ENCODE measurements at places on chromosomes 11 and 22.
A peak's percentile ranks its signal among the peaks of the same experiment; 100 is the strongest.

DNA sequence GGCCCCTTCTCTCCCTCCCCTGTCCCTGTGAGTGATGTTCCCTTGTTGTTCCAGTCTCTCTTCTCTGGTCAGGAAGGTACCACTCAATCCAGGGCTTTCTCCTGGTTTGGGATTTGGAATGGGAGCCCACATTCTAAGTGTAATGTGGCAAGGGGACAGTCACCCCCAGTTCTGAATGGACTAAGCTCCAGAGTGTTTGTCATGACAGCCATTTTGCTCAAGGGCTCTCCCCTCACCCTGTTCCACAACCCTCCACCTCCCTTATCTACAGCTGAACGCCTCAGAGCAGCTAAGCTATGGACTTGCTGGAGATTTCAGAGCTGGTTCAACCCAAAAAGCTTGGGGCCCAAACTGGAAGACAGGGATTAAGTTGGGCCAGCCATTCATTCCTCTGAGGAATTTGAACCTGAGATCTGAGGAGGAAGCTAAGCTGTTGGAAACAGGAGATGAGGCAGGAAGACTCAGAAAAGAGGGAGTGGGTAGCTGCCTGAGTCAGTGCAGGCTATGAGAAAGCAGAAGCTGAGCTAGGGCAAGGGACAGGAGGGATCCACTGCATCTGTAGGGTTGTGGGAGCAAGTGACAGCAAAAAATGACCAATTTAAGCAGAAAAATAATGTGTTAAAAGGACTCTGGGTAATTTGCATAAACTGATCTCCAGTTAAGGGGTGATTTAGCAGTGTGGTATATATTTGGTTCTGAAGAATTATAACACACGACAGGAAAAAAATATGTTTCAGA is 22.9 kb upstream of the FCHSD2 start:
- no peak for DNase-seq

DNA sequence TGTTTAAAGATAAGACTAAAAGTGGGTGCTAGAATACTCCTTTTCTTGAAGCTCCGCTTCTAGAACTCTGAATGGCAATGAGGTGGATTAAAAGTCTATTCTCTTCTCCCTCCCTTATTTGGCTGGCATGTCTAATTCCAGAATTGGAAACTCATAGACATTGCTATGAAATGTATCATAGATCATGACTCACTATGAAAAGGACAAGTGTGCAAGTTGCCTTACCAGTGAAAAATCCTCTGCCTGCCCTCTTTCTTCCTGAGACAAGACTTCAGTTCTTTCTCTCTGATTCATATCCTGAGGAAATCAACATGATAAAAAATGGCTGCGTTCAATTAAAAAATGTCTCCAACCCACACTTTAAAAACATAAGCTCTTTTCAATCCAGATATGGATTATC is 73.2 kb upstream of the BLID start:
- no peak for DNase-seq

- DNase-seq, result no peak
These were observed 9.4 kb downstream of the CCDC188 start for GRCh38 chr22:20141186-20142077.

GRCh38 chr11:75523811-75524664 is 1.7 kb downstream of the GDPD5 start:
- no peak for DNase-seq

GRCh38 chr11:76007166-76007565 is 192.2 kb downstream of the UVRAG start:
- no peak for DNase-seq

DNA sequence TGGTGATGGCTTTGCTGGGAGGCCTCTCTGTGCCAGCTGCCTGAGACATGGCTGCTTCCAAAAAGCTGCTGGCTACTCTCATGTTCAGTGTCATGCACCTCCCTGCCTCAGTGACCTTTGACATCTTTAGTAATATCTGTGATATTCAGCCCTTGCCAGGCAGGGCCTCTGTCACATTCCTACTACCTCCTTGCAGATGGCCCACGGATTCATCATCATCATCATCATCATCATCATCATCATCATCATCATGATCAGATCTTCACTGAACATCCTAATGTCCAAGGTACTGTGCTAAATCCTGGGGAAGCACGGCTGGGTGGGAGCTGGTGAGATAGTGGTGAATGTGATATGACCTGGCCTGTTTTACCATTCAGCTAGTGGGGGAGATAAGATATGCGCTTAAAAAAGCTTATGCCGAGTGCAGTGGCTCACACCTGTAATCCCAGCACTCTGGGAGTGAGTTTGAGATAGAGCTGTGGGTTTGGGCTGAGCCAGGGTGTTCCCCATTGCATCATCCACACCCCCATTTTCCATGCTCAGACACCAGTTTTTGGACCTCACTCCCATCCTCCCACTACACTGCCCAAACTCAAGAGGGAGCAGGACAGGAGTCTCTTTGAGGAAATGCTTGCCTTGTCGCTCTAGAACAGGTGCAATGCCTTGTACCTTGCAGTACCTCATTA is 17.1 kb upstream of the TMPRSS13 start:
- DNase-seq, result no peak

GRCh38 chr11:117657794-117658193 is 139.2 kb downstream of the DSCAML1 start:
- no peak for DNase-seq

DNA sequence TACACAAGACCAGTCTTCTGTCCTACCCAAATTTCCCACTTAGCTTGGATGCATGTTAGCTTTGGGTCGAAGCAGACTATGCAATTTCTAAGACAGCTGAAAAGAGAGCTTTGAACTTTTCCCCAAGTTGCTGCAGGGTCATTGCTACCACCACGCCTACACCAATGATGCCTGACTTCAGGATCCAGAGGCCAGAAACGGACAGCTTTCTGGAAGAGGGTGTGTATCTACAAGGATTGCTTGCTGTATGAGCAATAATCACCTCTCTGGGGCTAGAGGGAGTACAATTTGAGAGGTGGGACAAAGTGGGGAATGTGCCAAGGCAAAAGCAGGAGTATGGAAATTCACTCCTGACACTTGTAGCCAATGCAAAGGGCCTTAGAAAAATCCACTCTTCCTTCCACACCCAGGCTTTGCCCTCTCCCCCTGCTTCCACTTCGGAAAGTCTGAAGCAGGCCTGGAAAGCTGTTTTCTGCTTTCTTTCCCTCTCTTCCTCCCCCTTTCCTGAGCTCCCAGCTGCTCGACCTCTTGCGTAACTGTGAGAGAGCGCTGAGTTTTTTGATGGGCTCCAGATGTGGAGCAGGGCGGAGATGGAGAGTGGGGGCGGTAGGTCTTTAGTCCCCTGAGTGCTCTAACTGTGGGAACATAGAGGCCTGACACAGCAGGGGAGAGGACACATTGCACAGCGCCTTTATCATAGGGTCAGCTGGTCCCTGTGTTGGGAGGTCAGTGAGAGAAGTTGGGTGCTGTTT is 2.1 kb upstream of the PHLDB1 start:
- peak; percentile 83 for DNase-seq

DNA sequence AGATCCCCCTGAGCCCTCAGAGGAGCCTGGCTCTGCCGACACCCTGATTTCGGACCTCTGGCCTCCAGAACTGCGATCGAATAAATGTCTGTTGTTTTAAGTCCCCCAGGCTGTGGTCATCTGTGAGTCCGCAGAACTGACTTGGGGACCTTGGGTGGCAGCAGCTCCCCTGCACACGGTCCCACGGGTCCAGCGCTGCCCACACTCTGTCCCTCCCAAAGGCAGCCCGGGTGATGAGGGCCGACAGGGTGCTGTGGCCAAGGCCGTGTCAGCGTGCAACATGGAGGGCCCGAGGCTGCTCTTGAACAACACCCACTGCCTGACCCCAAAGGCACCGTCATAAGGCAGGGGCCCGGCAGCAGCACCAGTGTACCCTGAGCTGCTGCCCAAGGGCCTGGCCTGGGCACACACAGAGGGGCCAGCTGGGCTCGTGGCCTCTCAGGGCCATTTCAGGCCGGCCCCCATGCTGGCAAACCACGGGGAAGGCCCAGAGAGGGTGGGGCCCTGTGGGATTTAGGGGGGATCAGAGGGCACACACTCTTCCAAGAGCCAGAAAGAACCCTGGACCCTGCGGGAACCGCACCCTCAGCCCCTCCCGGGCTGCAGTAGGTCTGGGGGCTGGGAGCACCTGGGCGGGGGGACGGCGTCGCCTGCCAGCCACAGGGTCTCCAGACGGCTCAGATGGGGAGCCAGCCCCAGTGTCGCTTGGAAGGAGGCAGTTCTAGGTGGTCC is 77.1 kb upstream of the PRR5 start:
- no peak for DNase-seq

- DNase-seq, result no peak
These were observed 3.6 kb downstream of the PKNOX2 start for GRCh38 chr11:125167954-125168835.

- no peak for DNase-seq
These were observed 3.7 kb downstream of the PDGFB start for GRCh38 chr22:39240831-39241793.

GRCh38 chr11:64100360-64100759 is 64.6 kb downstream of the FLRT1 start:
- no peak for DNase-seq

- DNase-seq, result no peak
These were observed 67.4 kb upstream of the PRDM11 start for GRCh38 chr11:45079075-45079444.

DNA sequence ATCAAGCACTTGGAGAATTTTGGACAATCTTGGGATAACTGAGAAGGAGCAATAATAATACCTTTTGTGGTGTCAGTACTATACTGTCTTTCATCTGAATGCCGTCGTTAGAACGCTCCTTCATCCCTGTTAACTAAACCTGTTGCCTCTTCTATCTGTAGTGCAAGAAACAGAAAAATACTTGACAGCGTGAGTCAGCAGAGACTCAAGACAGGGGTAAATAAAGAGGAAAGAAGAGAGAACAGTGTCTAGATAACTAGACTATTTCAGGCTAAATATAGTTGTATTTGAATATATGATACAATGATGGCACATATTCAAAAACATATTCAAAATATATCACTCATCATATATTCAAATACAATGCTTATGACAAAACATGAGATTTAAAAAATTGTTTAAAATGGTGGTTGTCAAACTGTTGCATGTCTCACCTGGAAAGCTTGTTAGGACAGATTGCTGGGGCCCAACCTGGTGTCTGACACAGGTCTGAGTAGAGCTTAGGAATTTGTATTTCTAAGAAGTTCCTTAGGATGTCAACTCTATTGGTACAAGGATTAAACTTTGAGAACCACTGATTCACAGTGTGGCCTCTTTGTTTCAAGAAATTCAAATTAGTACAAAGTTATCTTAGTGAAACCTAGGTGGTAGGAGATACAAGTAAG is 17.4 kb downstream of the OOSP4A start:
- no peak for DNase-seq

DNA sequence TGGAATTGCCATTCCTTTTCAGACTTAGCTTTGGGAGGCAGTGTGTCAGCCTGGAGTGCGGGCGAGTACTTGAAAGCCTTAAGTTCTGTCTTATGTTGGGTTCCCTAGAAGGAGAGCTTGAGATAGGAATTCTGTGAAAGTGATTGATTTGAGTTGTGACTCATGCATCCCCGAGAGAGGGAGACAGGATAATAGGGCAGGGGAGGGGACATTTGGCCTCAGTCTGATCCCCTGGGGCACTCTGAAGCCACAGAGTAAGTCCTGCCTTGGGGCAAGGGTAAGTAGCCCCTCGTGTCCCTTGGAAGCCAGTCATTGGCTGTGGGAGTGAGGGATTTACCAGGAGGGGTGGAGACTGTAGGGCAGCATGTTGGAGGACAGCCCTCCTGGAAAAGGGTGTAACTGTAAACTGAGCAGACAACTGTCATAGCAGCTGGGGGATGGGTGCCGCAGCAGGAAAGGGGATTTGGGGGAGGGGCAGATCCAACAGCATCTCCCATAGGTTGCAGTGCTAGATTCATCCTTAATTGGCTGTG is 44.0 kb downstream of the KIAA1671 start:
- no peak for DNase-seq

DNA sequence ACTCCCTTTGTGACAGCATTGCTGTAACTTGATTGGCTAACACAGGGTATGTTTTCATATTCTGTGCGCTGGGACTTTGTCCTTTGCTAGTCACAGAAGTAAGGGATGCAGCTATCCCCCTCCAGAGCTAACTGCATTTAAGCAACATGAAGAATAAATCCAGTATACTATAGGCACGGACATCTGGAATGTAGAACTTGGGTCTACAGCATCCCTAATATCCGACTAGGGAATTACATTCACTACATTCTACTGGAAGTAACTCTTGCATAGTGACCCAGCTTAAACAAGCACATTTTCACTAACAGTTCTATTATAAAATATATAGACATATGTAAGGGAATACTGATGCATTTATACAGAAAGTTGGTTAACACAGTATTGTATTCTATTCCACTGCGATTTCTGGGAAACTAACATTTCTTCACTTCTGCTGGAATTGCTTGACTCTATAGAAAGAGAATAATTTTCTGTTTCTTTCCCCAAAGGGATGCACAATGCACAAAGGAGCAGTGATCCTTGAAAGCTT is 13.1 kb downstream of the VSIG10L2 start:
- no peak for DNase-seq

DNA sequence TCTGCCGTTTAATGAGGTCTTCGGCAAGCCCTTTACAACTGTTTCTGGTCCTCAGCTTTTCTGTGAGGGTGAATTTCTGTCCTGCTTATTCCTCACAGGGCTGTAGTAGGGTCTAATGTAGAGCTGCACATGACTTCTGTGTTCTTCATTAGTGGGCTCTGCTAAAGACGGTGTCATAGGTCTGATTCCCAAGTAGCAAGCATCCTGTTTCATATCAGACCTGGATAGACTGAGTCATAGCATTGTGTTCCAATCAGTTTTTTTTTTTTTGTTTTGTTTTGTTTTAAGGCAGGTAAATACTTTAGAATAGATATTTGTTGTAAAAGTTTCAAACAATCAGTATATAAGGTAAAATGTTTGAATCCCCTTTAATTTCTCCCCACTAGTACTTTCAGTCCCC is 35.4 kb downstream of the BIRC2 start:
- DNase-seq, result no peak

DNA sequence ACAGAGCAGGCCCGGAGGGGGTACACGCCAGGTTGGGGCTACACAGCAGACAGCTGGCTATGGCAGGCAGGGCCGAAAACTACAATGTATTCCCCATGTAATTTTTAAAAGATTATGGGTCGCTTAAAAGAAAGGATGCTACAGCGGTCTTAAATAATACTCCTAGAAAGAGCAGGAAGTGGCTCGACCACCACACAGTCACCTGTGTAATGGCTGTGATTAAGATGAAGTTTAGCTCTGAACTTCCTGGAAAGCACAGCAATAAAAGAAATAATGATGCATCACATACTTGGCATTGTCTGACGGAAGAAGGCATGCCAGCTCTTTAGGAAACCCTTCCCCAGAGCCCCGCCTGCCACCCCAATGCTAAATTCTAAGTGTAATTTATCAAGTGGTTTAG is 32.6 kb downstream of the WNT11 start:
- no peak for DNase-seq

Data from right renal pelvis (tissue), 4 donors.